Stimulated activated CD8-positive, alpha-beta memory T cell treated with anti-CD3 and anti-CD28 coated beads, Interleukin-7, amount 100 ng/mL, for 1 hour (primary cell): ENCODE measurements at places on chromosomes 1 and 21.

DNA sequence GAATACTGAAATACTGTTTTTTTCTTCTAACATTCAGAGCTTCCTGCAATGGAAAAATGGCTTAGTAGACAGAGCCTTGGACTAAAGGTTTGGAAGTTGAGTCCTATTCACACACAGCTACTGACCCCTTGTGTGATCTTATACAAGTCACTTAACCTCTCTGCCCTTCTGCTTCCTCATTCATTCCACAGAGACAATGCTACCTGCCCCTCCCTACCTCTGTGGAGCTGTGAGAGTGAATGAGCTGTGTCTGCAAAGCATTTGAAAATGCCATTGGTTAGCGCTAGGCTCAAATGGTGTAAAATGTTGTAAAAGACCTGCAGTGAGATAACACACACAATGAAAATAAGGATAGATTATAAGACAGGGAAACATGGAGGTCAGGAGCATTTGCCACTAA, 214.4 kb downstream of the BARHL2 start:
- DNase-seq = no peak

DNA sequence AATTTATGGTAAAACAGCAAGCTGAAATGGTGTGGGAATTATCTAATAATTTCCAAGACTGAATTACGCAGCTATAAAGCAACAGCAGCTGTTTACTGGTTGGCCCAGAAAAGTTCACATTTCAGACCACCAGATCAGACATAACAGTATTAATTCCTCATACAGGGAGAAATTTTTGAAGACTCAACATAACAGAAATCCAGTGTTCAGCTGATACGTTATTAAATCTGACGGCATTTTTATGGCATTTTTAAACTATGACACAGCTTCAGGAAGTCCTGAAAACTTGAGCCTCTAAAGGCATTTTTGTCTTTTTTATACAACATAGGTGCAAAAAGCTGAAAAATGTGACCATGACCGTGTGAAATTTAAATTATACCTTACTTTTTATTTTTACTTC, 91.2 kb downstream of the APP start:
- DNase-seq = no peak

- no peak for DNase-seq
Observed at GRCh38 chr1:9589144-9589718, 520 bp downstream of the TMEM201 start.

- no peak for DNase-seq
Observed at GRCh38 chr1:30014031-30014430, 709.4 kb downstream of the MATN1 start.

- DNase-seq = peak; percentile 40
Observed at GRCh38 chr21:42234464-42235241, 15.7 kb downstream of the ABCG1 start.

DNA sequence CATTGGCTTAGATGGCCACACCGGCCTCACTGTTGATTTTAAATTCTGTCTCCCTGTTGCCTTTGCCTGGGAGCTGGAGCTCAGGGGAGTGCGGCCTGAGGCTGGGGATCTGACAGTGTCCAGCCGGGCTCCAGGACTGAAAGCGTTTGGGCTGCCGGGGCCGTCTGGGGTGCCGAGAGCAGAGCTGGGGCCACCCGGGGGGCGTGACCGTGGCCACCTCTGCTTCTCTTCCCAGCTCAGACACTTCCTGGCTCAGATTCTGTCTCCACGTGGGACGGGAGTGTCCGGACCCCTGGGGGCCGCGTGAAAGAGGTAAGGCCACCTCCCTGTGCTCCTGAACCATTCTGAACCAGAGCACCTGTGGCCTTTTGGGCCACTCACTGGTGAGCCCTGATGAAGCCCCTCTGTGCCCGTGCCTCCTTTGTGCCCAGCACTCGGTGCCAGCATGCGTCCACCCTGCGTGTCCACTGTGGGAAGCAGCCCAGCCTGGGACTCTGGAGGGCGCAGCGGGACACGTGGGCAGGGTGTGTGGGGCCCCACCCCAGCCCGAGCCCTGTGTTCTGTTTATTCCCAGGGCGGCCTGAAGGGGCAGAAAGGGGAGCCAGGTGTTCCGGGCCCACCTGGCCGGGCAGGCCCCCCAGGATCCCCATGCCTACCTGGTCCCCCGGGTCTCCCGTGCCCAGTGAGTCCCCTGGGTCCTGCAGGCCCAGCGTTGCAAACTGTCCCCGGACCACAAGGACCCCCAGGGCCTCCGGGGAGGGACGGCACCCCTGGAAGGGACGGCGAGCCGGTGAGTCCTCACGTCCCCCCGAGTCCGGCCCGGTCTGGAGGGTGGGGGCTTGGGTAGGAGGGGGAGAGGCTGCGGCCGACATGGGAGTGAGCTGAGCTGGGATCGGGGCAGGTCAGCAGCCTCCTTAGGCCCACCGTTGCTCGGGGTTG, 64.8 kb downstream of the SLC19A1 start:
- DNase-seq = no peak

GRCh38 chr1:114126261-114127095, 27.2 kb downstream of the SYT6 start:
- no peak for DNase-seq

- no peak for DNase-seq
Observed at GRCh38 chr1:185393815-185394214, 76.8 kb upstream of the IVNS1ABP start.

DNA sequence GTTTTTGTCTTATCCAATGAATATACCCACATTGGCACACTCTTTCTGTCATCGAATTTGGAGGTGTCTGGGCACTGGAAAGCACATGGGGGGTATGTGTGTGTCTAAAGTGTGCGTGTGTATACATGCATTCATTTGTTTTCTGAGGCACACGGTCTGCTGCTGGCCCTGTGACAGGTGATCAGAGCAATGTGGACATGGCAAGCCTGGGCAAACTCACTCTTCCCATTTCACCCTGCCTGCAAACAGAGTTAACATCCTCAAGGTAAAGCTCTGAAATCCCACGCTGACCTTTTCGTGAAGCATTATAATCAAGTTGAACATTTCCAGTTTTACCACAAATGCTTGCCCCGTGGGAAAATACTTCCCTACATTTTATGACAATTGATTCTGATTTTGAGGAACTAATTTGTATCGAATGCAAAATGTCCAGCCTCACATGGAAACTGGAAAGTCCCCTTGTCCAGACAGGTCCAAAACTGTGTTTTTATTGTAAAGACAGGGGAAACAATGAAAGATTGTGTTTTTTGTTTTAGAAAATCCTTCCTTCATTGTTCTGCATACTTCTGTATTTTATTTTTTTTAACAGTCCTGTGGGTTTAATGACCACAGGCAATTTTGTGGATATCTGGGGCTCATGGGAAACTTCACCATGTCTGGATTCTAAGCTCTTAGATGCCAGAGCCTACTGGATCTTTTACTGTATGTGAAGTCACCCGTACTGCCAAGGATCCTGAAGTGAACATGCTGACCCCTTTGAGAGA, 160.9 kb downstream of the PBX1 start:
- no peak for DNase-seq

DNA sequence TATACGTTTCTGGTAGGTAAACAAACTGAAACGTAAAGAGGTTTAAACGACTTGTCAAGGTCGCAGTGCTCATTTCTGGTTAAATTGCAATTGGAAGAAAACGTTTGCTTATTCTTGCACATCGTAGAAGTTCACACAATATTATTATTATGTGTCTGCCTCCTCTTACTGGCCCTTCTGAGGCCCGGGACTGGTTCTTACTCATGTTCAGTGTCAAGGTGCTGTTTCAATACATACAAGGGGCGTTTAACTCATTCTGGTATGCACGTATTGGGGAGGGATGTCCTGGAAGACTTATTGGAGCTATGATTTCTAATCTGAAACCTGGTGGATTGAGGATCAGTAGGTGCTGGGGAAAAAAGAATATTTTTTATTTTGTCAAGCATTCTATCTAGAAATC, 932 bp downstream of the RPF1 start:
- no peak for DNase-seq

- no peak for DNase-seq
Observed at GRCh38 chr1:97270508-97271307, 549.1 kb downstream of the PTBP2 start.

DNA sequence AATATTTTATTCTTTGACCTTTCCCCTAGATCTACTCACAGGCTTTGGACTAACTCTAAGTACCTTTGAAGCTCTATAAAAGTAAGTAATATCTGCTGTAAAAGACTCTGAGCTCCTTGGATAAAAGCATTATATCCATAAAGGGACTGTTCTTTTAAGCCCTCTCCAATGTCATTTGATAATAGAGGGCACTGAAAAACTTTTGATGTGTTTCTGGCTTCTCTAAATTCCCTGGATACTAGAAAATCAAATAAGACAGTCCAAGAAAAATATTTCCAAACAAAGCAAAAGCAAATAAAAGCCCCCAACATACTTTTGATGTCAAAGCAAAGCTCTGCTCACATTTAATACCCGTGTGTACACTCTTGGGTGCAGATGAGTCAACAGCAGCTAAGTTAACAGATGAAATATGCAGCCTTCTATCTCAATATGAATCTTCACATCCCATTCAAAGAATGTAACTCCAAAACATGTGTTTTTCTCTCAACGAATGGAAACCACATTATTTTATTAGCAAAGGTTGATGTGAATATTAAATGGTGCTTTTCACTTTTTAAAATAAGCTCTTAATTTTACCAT, 230.3 kb downstream of the CENPF start:
- DNase-seq = no peak

DNA sequence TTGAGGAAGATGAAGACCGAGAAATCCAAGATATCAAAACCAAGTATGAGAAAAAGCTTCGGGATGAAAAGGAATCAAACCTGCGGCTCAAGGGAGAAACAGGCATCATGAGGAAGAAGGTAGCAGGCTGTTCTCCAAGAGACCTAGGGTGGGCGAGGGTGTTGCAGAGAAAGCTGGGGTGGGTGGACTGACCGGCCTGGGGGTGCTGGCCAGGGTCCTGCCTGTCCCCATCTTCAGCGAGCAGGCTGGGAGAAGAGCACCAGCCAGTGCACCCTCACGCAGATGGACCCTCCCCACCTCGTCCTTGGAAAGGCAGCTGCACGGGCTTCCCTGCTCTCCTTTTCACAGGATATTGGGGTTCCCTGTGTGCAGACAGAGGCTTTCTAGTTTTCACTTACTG, 46.9 kb upstream of the TMEM125 start:
- DNase-seq = no peak

DNA sequence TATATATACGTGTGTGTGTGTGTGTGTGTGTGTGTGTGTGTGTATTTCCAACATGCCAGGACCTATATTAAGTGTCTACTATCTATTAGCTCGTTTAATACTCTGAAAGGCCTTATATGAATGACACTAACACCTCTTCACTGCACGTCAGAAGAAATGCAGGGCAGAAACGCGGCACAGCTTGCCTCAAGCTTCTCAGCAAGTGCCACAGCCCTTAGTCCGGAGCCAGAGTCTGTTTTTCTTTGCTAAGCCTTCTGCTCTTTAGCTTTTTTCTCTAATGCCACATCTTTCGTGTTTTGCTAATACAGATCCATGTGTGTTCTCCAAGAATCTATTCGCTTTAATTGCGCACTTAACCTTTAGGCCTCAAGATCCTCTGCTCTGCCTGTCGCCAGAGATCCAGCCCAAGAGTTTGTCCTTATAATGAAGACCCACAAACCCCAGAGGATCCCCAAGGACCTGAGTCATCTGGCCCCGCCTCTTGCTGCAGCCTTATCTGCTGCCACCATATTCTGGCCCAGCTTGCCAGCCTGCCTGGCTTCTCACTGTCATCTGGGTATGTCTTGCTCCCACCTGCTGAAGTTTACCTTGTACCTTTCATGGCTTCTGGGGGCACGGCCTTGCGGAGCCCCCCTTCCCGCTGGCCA, 2.0 kb upstream of the TRIM58 start:
- DNase-seq = no peak

GRCh38 chr1:156549831-156550230, 22.5 kb downstream of the IQGAP3 start:
- DNase-seq = no peak

DNA sequence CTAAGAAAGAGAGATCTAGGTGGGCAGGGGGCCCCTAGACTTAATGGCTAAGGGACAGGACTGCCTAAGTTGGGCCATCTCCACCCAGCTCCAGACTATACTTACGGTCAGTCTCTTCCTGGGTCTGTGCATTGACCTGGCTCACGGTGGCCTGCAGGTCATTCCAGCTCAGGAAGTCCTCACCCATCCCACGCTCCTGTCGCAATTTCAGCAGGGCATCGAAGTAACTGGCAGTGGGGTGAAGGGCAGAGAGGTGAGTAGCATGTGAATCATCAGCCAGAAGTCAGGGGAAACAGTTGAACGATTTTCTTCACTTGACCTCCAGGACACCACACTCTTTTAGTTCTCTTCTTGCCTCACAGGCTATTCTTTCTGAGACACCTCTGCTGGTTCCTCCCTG, 20.5 kb downstream of the IQGAP3 start:
- DNase-seq = no peak

- DNase-seq = no peak
Observed at GRCh38 chr1:57012315-57012714, 46.5 kb upstream of the C8B start.

- DNase-seq = no peak
Observed at GRCh38 chr1:102588536-102588935, 519.8 kb downstream of the COL11A1 start.

GRCh38 chr1:52574594-52574993, 21.7 kb upstream of the TUT4 start:
- DNase-seq = no peak

DNA sequence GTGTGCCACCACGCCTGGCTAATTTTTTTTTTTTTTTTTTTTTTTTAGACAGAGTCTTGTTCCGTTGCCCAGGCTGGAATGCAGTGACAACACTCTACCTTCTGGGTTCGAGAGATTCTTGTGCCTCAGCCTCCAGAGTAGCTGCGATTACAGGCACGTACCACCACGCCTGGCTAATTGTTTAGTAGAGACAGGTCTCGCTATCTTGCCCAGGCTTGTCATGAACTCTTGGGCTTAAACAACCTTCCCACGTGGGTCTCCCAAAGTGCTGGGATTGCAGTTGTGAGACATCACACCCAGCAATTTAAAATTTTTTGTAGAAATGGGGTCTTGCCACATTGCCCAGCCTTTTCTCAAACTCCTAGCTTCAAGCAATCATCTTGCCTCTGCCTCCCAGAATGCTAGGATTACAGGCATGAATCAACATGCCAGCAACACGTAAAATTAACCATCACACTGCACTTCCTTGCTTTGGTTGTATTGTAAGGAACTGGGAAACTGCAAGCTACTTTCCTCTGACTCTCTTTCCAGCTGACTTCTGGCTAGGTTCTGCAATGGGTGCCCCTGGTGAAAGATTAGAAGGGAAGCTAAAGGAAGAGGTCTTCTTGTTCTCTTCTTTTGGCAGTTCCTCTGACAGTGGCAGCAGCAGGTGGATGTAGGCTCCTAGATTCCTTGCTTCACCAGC, 13.9 kb upstream of the IL6R start:
- no peak for DNase-seq
